ENCODE measurements at places on chromosomes 7 and 10.

DNA sequence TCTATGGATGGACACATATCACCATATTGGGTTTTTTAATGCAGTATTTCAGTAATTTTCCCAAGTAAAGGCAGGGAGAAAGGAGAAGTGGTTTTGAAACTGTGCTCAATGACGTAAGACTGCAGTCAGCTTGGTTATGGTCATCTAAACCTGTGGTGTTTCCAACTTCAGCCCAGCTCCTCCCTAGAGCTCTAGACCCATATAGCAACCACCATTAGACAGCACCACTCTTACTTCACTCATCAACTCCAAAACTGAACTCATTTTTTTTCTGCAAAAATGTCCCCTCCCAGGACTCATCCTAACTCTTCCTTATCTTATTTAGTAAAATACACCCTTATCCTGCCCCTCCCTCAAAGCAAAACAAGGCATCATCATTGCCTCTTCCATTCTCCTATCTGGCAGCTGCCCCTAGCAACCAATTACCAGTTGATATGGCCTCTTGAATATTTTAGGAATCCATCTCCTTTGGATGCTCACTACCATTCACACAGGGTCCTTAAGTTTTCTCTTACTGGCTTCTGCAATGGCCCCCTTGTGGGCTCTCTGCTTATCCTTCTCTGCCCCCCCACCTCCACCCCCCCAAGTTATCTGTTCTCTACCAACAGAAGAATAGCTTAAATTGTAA is 1.5 kb upstream of the RALA start:
- no peak for DNase-seq

- no peak for DNase-seq
These were observed 14.4 kb upstream of the WASL start for GRCh38 chr7:123763191-123763661.

DNA sequence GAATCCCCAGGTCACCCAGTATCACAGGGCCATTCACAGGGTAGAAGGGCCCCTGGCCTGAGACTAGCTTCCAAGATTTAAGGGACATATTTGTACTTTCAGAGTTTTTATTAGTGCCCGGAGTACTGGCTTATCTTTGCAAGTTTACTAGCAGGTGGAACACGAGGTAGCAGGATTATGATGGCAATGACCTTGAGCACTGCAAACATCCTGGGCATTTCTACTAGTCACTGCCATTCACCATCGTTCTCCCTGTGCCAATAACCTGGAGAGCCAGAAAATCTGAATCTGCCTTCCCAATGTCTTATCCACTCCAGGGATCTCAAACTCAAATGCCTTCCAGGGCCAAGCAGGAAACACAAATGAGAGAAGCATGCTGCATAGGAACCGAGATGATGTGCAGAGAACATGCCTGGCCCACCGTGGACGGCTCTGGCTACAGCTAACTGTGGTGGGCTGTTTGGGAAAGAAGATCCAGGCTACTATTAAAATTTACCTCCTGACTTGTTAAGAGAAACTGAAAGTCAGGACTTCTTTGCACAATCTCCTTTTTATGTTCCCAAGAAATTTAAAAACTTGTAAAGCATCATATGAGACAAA is 16.7 kb downstream of the FAM53B start:
- DNase-seq = no peak

DNA sequence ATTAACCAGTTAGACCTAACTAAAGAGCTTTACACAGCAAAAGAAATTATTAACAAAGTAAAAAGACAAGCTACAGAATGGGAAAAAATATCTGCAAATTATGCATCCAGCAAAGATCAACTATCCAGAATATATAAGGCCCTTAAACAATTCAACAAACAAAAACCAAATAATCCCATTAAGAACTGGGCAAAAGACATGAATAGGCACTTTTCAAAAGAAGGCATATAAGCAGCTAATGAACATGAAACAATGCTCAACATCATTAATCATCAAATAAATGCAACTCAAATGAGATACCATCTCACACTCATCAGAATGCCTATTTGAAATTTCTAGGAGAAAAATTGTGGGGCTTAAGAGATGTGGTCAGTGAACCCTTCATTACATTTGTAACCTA is 15.0 kb upstream of the DMTF1 start:
- no peak for DNase-seq

- no peak for DNase-seq
These were observed 117.4 kb downstream of the RNLS start for GRCh38 chr10:88465765-88466164.

- DNase-seq = no peak
These were observed 95.5 kb downstream of the FAM204A start for GRCh38 chr10:118246332-118247295.

- no peak for DNase-seq
These were observed 230.6 kb downstream of the REEP3 start for GRCh38 chr10:63751836-63752235.

DNA sequence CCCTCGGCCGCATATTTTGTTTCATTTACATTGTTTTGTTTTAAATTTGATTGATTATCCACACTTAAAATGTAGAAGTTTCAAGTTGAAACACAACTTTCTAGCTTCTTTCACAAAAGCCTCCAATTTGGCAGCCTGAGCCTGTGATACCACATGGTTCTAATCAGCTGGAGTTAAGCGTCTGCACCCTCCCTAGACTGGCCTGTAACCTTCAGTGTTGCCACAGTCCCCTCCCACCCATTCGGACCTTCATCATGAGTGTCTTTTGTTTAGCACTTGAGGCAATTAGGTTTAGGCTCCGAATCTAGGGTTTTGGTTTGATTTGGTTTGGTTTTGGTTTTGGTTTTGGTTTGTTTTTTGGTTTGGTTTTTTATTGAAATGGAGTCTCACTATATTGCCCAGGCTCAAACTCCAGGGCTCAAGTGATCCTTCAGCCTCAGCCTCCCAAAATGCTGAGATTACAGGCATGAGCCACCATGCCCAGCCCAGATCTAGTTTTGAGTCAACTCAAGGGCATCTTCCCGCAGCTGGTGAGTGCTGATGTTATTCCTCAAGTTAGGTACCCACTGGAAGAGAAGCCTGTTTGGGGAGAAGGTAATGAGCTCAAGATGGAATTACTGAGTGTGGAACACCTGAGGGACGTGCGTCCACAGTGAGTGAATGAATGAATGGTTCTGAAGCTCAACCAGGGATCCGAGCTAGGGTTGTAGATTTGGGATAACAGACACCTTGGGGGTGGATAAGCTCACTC is 201.4 kb downstream of the HECW1 start:
- no peak for DNase-seq

DNA sequence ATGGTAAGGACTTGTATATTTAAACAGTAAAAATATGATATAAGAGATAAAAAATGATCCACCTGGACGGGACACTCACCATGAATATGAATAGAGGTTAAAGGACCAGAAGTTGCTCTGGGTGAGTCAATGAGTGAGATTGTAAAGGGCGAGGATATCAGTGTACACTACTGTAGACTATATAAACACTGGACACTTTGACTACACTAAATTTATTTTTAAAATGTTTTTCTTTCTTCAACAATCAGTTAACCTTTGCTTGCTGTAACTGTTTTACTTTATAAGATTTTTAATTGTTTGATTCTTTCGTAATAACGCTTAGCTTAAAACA is 202.8 kb downstream of the VTI1A start:
- no peak for DNase-seq

- no peak for DNase-seq
These were observed 2.6 kb upstream of the PRF1 start for GRCh38 chr10:70605161-70605560.

DNA sequence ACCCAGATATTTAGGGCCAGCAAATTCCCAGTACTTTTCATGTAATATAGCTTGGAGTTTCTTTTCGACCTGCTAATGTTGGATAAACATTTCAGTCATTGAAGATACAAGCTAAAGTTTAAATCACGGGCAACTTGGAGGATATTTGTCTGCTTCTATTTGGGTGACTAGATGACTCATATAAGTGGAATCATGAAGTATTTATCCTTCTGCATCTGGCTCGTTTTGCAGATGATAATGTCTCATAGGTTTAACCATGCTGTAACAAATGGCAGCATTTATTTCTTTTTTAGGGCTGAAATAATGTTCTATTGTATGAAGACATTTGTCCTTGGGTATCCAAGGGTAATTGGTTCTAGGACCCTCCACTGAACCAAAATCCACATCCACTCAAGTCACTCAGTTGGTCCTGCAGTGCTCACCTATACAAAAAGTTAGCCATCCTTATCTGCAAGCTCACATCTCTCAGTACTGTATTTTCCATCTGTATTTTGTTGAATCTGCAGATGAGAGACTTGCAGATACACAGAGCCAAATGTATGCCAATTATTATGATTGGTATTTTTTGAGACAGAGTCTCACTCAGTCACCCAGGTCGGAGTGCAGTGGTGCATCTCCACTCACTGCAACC is 187.2 kb upstream of the CSTF2T start:
- no peak for DNase-seq

- DNase-seq = no peak
These were observed 17.0 kb downstream of the TMEM236 start for GRCh38 chr10:17768957-17769356.

- no peak for DNase-seq
These were observed 63.6 kb downstream of the C10orf67 start for GRCh38 chr10:23281044-23281433.

- DNase-seq = no peak
These were observed 282.8 kb downstream of the SNX10 start for GRCh38 chr7:26574476-26574875.

DNA sequence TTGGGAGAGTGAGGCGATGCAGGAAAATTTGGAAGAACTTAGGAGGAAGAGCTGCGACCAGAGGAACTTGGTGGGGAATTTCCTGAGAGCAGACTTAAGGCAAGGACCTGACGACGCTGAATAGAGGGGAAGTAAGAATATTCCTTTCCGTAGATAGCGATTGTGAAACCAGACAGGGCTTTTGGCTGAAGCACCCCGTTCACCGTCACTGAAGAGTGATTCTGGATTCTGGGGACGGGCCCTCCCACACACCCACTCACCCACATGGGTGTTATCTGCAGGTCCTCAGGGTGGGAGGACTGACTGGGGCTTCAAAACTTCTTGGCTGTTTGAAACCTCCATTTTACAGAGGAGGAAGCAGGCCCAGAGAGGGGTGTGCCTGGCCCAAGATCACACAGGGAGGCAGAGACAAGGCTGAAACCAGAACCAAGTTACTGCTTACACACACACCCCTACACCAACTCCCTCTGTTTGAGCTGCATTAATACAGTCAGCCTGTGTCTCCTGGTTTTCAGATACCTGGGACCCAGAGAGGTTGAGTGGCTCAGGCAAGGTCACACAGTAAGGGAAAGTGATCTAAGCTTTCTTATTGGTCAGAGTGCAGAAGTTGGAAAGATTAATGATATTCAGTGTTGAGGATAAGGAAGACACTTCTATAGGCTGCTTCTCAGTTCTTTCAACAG is 37.2 kb upstream of the CDH23 start:
- no peak for DNase-seq

GRCh38 chr10:114272696-114273095 is 33.6 kb downstream of the VWA2 start:
- DNase-seq = no peak

DNA sequence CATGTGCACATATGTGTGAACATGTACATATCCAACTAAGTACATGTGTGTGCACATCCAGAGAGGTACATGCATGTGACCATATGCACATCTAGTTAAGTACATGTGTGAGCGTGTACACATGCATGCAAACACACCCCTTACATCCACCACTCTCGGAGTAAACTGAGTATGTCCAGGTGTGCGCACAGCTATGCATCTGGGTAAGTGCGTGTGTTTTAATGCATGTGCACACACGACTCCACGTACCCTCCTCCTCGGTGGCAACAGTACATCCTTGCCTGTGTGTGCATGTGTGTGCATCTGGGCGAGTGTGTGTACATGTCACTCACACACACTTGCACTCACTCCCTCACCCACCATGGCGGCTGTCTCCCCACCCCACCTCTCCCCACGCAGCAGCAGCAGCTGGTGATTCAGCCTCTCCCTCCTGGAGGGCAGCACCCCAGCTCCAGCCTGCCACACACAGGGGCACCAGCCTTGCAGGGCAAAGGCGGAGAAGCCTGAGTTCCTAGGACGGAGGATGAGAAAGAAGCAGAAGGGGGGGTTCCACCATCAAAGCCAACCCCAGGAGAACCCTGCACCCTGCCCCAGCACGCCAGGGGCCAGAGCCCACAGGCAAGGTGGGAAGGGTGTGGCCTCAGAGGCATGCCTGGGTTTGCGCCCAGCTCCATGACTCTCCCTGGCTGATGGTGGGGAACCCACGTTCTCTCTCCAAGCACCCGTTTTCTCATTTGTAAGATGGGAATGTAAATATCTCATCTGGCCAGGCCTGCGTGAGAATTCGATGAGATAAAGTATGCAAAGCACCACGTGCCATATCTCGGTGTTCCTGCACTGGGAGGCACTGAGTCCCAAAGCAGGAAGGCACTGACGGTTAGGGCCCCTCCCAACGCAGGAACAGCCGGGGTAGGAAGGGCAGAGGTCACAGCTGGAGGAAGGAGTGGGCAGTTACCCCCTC is 27.7 kb upstream of the DNAAF5 start:
- no peak for DNase-seq

GRCh38 chr10:111265341-111265740 is 188.5 kb downstream of the ADRA2A start:
- no peak for DNase-seq

GRCh38 chr7:42059275-42059674 is 177.7 kb downstream of the GLI3 start:
- DNase-seq = no peak

DNA sequence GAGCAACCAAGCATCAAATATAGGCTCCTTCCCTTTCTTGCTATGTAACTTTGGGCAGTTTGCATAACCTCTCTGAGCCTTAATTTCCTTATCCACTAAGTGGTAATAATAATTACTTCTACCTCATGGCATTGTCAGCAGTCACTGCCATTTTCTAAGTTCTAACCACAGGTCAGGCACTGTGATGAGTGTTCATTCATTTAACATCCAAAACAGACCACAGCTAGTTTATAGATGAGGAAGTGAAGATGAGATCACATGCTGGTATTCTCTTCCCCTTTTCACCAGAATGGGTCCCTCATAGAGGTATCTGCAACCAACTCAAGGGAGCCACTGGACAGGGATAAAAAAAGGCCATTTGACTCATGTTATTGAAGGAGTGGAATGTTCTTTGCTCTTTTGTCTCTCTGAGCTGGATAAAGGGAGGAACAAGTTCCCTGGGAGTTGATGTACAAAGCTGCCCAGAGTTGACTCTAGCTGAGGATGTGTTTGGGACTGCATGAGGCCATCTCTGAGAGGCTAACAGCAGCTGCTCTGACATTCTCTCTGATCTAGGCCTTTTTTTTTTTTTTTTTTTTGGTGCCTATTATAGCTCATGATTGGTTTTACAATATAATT is 65.0 kb downstream of the DNAJC12 start:
- DNase-seq = no peak

DNA sequence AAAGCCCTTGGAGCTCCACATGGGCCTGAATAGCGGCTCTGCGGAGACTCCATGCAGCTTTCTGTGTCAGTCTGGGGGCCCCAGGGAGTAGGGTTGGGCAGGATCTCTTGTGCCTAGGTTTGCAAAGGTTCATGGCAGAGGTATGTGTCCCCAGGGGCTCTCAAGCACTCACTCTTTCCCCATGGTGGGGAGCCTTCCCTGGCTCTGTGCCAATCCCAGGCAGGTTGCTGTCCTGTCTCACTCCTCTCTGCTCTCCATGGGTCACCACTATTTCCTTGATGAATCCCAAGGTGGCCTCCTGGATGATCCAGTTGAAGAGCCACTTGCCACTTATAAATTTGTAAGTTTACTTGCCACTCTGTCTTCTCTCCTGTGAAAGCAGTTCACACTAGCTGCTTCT is 238.4 kb downstream of the CCDC7 start:
- DNase-seq = no peak
